Left colon (tissue), 2 donors: ENCODE measurements at places on chromosomes 2 and 18. TPM values are rescaled to one million over a fixed set of nuclear protein-coding genes. Genes with fewer than 3 reads are reported as not detected.

The CCDC102B gene
- 2.7 TPM for total RNA-seq

The CXCR4 gene
- 8.1 TPM for total RNA-seq

The GLS gene
- total RNA-seq, result 63.3 TPM

The SERPINB11 gene
- not detected for total RNA-seq

The UBXN4 gene
- total RNA-seq, result 103 TPM

The UGT1A5 gene
- 2.1 TPM for total RNA-seq

The GPR39 gene
- total RNA-seq, result 22.1 TPM

The MGAT4A gene
- 154 TPM for total RNA-seq

The GALR1 gene
- total RNA-seq, result 0.11 TPM
